Large intestine (tissue), 12 donors: ENCODE measurements at places on chromosomes 6 and 20. TPM values are rescaled to one million over a fixed set of nuclear protein-coding genes. Genes with fewer than 3 reads are reported as not detected.
A peak's percentile ranks its signal among the peaks of the same experiment; 100 is the strongest.

KCNK17 gene
- polyA plus RNA-seq: 3.2 TPM

EDN1 gene
- polyA plus RNA-seq: 36.4 TPM

OPRM1 gene
- polyA plus RNA-seq: 0.67 TPM

TNFAIP3 gene
- 21.9 TPM for polyA plus RNA-seq

DNA sequence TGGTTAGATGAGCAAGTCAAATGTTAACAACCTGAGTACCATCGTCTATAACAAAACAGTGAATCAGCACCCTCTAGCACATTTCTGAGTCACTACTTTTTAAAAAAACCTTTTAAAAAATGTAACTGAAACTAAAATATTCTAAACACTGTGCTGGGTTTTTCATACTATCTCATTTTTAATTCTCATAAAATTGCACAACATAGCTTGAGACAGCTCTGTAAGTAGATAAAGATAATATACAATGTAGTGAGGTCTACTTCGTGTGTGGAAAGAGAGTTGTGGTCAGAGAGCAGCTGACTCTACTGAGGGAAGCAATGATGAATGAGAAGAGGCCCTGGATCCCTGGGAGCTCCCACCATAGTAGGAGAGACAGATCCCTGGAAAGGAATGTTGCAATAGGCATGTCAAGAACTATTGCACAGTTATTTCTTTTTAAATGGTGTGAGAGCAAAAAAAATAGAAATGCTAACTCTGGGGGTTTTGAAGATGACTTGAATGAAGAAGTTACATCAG is 13.6 kb upstream of the CALHM6 start:
- DNase-seq: peak; percentile 17

- peak; percentile 77 for DNase-seq
Observed at GRCh38 chr6:3742426-3743344, 8.8 kb downstream of the PXDC1 start.

GRCh38 chr6:85408039-85408438 is 41.8 kb upstream of the NT5E start:
- no peak for DNase-seq

- DNase-seq: no peak
Observed at GRCh38 chr6:107716688-107717089, 107.4 kb downstream of the SCML4 start.
